ENCODE measurements at places on chromosomes 3 and 15. TPM values are rescaled to one million over a fixed set of nuclear protein-coding genes. Genes with fewer than 3 reads are reported as not detected.
A peak's percentile ranks its signal among the peaks of the same experiment; 100 is the strongest.

DNA sequence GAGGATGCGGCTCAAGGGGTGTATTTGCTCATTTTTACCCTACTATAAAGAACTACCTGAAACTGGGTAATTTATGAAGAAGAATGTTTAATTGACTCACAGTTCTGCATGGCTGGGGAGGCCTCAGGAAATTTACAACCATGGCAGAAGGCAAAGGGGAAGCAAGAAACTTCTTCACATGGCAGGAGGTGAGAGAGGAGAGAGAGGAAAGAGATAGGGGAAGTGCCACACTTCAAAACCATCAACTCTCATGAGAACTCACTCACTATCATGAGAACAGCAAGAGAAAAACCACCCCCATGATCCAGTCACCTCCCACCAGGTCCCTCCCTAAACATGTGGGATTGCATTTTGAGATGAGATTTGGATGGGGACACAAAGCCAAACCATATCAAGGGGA lies 192.7 kb downstream of the DIPK2A start:
- DNase-seq, result no peak
- H3K36me3 ChIP-seq, result no peaks in the 10 kb centered on the region
- H3K4me3 ChIP-seq, result no peak overlapping the region
- no peak overlapping the region for H3K27ac ChIP-seq

GRCh38 chr3:57048052-57048671 lies 12.3 kb upstream of the SPATA12 start:
- no peaks in the 10 kb centered on the region for H3K4me1 ChIP-seq
- no peak overlapping the region for H3K4me3 ChIP-seq
- no peak overlapping the region for H3K27ac ChIP-seq
- H3K36me3 ChIP-seq, result no peaks in the 10 kb centered on the region
- H3K27me3 ChIP-seq, result peaks cover 11% of the 10 kb centered on the region

DNA sequence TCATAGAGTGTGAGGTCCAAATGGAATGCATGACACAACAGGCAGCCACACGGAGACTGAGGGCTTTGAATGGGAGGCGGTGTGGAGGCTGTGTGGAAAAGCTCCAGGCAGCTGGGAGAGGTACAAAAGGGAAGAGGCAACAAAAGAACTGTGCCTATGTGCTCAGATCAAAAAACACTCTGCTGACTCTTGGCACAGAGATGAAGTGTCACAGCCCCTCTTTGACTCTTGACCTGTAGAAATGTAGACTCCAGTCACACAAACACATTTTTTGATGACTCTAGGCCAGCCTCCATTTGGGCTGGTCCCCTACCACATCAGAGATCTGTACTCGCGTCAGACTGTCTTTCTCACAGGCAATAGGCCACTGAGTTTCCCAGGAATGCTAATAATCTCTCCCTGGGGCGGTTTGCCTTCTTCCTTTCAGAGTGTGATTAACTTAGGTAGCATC lies 456.0 kb downstream of the TUSC7 start:
- H3K4me1 ChIP-seq, result no peaks in the 10 kb centered on the region
- H3K27me3 ChIP-seq, result no peaks in the 10 kb centered on the region
- DNase-seq, result no peak
- H3K4me3 ChIP-seq, result no peak overlapping the region

DNA sequence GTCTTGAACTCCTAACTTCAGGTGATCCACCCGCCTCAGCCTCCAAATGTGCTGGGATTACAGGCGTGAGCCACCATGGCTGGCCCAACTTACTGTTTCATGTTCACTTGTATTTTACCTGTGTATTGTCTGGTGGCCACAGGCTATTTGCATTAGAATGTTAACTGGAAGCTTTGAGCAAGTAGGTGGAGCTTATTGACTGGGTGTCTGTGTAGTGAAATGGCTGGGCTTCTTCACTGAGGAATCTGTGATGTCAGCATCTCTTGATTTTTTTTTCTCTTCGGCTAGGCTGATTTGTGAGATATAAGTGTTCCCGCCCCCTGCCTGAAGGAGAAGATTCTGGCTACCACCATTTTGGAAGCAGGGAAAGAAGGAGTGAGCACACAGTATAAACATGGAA lies 237.8 kb upstream of the PEX5L start:
- no peak for DNase-seq
- no peak overlapping the region for H3K27ac ChIP-seq
- H3K4me3 ChIP-seq, result no peak overlapping the region
- no peaks in the 10 kb centered on the region for H3K36me3 ChIP-seq

DNA sequence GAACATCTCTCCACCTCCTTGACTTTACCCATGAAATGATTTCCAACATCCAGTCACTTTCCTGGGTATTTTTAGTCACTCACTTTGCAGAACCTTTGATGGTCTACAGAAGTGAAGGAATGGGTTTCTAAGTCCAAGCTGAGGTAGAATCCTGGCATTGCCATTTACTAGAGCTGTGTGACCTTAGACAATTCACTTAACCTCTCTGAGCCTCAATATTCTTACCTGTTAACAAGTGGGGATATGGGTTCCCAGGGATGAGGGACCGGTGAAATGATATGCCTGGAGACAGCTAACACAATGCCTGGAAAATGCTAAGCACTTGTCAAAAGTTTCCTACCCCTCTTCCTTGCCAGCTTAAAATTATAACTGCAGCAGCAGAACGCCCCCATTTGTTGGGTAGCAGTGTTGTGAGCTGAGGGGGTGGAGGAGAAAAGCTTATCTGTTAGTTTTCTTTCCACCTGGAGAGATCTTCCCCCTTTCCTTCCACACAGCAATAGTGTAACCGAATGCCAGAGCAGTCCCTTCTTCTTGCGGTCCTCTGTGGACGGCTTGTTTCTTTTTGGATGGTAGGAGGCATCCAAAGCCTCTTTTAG lies 319.2 kb upstream of the LRRFIP2 start:
- peaks cover 8% of the 10 kb centered on the region for H3K4me1 ChIP-seq
- no peak overlapping the region for H3K4me3 ChIP-seq
- no peak for DNase-seq

DNA sequence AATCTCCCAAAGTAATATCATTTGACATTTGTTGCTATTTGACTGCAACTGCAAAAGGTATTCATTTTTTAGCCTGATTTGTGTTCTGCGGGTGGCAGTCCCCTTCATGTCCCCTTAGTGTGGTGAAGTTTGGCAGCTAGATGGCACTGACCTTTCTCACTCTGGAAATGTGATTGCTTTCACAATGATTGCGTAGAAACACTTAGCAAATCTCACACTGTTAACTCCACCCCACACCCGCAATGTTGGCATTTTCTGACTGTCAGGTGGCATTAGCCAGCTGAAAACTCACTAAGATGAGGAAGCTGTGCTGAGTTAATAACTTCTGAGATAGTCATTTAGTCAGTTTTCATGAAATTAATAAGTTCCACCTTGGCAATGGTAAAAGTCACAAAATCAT lies 76.9 kb downstream of the TRIM69 start:
- H3K36me3 ChIP-seq, result no peaks in the 10 kb centered on the region
- H3K27ac ChIP-seq, result no peak overlapping the region
- no peak overlapping the region for H3K4me3 ChIP-seq
- DNase-seq, result no peak
- peaks cover 1% of the 10 kb centered on the region for H3K4me1 ChIP-seq

- no peak overlapping the region for H3K27ac ChIP-seq
- H3K4me3 ChIP-seq, result no peak overlapping the region
- no peak for DNase-seq
- no peaks in the 10 kb centered on the region for H3K27me3 ChIP-seq
Observed at GRCh38 chr3:183912895-183913579, 28.4 kb upstream of the PARL start.

DNA sequence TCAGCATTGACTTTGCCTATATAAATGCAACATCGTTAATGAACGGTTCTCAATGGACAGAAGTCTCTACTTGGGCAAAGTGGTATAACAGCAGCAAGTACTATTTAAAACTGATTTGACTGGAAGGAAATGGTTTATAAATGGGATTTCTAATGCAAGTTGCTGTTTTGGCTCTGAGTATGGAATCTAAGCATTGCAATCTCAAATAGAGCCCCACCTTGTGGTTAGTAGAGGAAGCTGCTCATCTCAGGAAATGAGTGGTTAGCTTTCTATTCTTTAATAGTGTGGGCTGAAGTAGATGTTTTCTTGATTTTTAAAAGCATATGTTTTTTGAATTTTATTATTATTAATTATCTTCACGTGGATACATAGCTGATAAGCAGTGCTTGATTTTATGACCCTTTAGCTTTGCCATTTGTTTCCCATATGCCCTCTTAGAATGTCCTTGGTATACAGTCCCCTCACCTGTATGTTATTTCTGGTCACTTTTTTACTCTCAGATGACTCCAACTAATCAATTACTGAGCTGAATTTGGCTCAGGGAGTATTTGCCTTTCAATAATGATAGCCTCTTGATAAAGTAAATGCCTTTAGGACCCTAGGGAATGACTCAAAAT lies 67.1 kb downstream of the OXSM start:
- no peaks in the 10 kb centered on the region for H3K36me3 ChIP-seq
- H3K4me1 ChIP-seq, result peaks cover 11% of the 10 kb centered on the region
- no peak overlapping the region for H3K27ac ChIP-seq
- no peak overlapping the region for H3K4me3 ChIP-seq
- H3K27me3 ChIP-seq, result no peaks in the 10 kb centered on the region

GRCh38 chr3:171122240-171122639 lies 95.7 kb upstream of the SLC2A2 start:
- no peak for DNase-seq
- no peaks in the 10 kb centered on the region for H3K27me3 ChIP-seq
- no peak overlapping the region for H3K4me3 ChIP-seq
- peaks cover 47% of the 10 kb centered on the region for H3K36me3 ChIP-seq
- no peak overlapping the region for H3K27ac ChIP-seq

DNA sequence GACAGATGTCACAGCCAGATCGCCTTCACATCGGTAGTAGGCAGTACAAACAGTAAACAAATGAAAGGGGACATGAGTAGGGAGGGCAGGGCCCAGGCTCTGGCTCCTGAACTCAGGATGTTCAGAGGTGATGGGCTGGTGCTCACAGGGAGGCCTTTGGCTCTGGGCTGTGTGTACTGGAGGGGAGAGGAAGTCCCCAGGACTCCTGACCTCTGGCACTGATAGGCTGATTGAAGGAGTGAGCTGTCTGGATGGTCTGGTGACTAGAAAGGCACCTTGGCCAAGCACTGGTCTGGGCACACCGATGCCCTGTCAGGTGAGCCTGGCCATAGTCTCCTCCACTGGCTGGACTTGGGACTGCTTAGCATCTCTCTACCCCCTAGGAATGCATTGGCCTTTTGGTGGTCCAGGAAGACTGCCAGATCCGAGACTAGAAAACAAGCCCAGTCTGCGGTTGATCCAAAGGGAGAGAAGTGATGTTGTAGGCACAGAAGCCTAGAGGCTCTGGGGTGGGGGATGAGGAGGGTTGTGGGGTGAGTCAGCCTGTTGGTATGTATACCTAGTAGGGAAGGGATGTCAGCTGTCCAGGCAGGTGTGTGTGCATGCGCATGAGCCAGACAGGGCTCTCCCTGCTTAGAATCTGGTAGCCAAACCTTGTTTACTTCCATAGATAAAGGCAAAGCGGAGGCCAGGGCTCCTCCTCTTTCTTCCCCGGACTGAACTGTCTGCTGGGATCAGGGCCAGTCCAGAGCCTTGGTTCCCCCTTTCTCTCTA lies 1.9 kb downstream of the SPINT1 start:
- DNase-seq, result no peak
- H3K4me1 ChIP-seq, result peaks cover 15% of the 10 kb centered on the region
- no peak overlapping the region for H3K27ac ChIP-seq
- H3K27me3 ChIP-seq, result peaks cover 23% of the 10 kb centered on the region
- H3K4me3 ChIP-seq, result no peak overlapping the region

DNA sequence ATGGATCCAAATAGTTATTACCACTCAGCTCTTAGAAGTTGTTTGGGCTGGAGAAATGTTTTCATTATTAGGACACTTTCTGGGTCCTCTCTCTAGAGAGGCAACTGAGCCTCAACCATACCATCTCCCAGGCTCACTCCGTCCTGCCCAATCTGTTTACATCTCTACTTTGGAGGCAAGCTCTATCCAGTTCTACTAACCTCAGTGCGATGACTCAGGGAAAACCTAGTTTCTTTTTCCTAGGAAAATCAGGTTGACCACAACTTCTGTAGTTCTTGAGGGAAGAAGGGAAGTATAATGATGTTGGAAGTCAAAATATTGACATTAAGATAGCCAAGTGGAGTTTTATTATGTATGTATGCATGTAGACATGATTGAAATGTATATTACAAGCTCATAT lies 40.4 kb downstream of the LPP start:
- no peak for DNase-seq
- H3K4me3 ChIP-seq, result no peak overlapping the region
- H3K27ac ChIP-seq, result no peak overlapping the region
- H3K4me1 ChIP-seq, result peaks cover 26% of the 10 kb centered on the region
- peaks cover 16% of the 10 kb centered on the region for H3K36me3 ChIP-seq
- no peaks in the 10 kb centered on the region for H3K27me3 ChIP-seq

DNA sequence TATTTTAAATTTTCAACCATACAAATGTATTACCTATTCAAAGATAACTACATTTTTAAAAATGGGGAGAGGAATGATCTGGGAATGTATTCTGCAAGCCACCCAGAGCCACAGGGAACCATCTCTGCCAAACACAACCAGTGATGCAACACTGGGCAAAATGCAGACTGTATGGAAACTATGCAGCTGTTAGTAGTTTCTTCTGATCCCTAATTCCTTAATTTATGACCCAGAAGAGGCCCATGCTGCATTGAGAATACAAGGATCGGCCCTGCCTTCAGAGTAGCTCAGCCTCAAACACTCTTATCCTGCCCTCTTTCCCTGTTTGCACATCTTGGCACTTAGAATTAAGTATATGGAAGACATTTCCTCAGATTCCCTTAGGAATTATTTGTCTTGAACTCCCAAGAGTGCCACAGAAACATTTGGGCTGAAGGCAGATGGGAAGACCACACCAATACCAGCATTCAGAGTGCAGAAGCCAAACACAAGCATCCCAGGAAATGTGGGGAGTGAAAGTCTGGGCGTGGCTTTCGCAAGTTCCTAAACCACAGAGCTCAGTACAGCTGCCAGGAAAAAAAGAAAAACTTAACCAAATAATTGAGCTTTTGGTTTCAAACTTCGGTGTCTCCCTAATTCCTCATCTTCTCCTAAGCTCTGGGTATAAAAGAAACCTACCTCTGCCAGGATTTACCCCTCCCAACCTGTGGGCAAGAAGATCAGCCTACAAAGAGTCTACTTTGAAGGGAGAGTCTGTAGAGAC lies 5.3 kb downstream of the SNUPN start:
- peak overlapping the region; percentile 58 for H3K4me3 ChIP-seq
- peaks cover 45% of the 10 kb centered on the region for H3K36me3 ChIP-seq
- no peak for DNase-seq
- H3K27ac ChIP-seq, result peak overlapping the region; percentile 93
- peaks cover 33% of the 10 kb centered on the region for H3K4me1 ChIP-seq
- no peaks in the 10 kb centered on the region for H3K27me3 ChIP-seq

- no peak for DNase-seq
- no peaks in the 10 kb centered on the region for H3K4me1 ChIP-seq
- H3K4me3 ChIP-seq, result no peak overlapping the region
Observed at GRCh38 chr15:100902436-100903167, 16.6 kb upstream of the LRRK1 start.

The SLC12A8 gene
- 1.9 TPM for total RNA-seq

The SIDT1 gene
- 19.9 TPM for total RNA-seq

The NMB gene
- total RNA-seq, result 2.6 TPM

The SCAPER gene
- 21.3 TPM for total RNA-seq

The ZIC4 gene
- not detected for total RNA-seq

The INSYN1 gene
- total RNA-seq, result not detected

The KNG1 gene
- not detected for total RNA-seq

The STAC gene
- total RNA-seq, result not detected

The LRTM1 gene
- not detected for total RNA-seq
